Putamen (tissue), 1 donor: ENCODE measurements at places on chromosomes 13 and 19.

DNA sequence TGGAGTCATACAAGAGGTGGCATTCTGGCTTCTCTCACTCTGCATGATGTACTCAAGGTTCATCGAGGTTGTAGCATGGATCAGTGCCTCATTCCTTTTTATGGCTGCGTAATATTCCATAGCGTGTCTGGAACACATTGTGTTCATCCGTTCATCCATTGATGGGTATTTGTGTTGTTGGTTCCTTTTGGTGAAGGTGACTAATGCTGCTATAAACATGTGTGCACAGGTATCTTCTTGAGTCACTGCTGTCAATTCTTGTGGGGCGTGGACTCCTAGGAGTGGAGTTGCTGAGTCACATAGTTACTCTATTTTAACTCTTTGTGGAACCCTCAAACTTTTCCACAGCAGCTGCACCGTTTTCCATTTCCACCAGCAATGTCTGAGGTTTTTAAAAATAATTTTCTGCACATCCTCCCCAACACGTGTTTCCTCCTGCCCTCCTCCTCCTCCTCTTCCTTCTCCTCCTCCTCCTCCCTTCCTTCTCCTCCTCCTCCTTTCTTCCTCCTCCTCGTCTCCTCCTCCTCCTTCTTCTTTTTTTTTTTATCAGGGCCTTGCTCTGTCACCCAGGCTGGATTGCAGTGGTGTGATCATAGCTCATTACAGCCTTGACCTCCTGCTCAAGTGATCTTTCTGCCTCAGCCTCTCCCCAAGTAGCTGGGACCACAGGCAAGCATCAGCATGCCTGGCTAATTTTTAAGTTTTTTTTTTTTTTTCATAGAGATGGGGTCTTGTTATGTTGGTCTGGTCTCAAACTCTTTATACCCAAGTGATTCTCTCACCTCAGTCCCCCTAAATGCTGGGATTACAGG, 2.0 kb upstream of the TMEM221 start:
- no peak for DNase-seq

GRCh38 chr13:25901460-25902376, 150.1 kb downstream of the SHISA2 start:
- no peak for DNase-seq

GRCh38 chr19:591099-591958, 1.6 kb downstream of the HCN2 start:
- no peak for DNase-seq

- DNase-seq, result no peak
Measured at GRCh38 chr19:10104665-10105508, 1.3 kb upstream of the PPAN start.
